ENCODE measurements at places on chromosomes 2 and 18.

GRCh38 chr2:102002228-102002627, 10.5 kb downstream of the IL1R2 start:
- no peak for DNase-seq

- no peak for DNase-seq
Observed at GRCh38 chr18:10062302-10063300, 148.8 kb downstream of the VAPA start.

DNA sequence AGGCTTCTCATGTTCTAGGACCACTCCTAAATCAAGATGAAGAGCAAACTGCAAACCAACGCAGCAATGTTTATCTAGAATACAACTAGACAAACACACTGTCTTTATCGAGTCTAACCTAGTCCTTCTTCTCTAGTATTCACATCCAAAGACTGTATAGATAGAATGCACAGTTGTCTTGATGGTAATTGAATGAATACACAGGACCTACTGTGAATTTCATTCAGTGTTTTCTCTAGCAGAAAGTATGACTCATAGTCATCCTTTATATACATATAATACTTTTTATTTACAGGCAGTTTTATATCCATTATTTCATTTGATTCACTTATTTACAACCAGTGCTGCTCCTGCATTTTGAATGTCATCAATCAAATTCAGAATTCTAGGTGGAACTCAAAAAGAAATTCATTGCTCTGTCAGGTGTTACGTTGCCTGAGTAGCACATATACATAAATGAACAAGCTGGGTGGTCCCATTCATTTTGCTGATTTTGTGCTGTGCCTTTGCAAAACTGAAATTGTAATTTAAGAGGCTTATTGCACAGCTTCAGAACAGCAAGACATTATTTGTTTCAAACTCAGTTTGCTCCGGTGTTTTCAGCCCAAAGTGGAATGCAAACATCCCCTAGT, 374.8 kb downstream of the EPHA4 start:
- DNase-seq, result no peak

DNA sequence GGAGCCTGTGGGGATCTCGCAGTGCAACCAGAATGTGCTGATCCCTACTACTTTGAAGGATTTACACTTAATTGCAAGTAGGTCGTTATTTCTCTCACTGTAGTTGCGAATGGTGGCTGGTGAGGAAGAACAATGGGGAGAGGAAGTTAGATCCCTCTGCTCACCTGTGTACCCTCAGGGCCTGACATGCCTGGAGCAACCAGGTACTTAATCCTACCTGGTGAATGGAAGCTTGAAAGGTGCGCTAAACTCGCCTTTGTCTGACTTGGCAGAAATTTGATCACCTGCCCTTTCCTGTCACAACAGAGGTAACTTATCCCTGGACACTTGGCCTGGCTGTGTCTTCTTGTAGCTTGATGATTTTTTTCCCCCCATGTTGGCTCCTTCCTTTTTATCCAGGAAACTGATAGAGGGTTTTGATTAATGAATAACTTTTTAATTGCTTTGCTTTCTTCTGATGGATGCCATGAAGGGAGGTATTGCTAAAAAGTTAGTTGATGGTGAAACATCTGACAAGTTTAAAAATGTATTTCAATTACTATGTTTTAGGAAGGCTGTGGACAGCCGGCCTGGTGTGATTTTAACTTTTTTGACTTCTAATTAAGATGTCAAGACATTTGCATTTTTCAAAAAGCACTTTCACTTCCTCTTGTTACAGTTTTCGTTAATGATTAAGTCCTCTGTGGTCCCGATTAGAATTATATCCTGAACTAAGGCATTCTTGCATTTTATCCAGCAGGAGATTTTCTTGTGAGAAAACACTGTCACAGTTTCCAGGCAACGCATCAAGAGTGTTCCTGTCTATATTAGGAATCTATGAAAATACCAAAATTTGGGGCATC, 9.2 kb downstream of the SGPP2 start:
- no peak for DNase-seq

GRCh38 chr2:222213049-222213448, 85.7 kb downstream of the PAX3 start:
- DNase-seq, result no peak

- no peak for DNase-seq
Observed at GRCh38 chr2:232341739-232342126, 36.8 kb upstream of the ALPP start.

DNA sequence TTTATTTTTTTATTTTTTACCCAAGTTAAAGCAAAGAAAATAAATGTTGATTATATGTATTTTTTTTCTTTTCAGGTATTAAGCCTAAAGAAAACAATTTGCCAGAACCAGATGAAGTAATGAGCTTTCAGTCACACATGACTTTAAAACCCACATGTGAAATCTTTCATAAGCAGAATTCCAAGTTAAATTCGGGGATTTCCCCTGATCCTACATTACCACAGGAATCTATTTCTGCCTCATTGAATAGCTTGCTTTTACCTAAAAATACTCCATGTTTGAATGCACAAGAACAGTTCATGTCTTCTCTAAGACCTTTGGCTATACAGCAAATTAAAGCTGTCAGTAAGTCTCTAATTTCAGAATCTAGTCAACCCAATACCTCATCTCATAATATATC, 26.6 kb downstream of the GEN1 start:
- DNase-seq, result no peak

DNA sequence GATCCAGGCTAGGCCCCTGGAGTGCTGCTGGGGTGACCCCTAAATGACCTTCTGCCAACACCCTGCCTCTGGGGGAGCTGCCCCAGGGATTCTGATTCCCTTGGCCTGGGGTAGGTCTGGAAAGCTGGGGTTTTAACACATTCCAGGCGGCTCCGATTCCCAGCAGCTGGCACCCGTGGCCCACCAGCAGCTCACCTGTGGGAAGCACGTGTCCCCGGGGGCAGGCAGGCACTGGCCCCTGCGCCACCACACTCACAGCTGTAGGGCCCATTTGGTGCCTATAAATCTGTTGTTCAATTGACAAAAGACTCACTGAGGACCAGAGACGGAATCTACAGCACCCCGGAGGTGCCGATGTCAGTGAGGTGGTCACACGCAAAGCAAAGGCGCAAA, 4.1 kb upstream of the KLHL30 start:
- DNase-seq, result no peak

GRCh38 chr2:68878753-68879152, 7.6 kb upstream of the BMP10 start:
- DNase-seq, result no peak

- DNase-seq, result peak; percentile 78
Observed at GRCh38 chr2:96142217-96143113, 2.8 kb downstream of the DUSP2 start.

DNA sequence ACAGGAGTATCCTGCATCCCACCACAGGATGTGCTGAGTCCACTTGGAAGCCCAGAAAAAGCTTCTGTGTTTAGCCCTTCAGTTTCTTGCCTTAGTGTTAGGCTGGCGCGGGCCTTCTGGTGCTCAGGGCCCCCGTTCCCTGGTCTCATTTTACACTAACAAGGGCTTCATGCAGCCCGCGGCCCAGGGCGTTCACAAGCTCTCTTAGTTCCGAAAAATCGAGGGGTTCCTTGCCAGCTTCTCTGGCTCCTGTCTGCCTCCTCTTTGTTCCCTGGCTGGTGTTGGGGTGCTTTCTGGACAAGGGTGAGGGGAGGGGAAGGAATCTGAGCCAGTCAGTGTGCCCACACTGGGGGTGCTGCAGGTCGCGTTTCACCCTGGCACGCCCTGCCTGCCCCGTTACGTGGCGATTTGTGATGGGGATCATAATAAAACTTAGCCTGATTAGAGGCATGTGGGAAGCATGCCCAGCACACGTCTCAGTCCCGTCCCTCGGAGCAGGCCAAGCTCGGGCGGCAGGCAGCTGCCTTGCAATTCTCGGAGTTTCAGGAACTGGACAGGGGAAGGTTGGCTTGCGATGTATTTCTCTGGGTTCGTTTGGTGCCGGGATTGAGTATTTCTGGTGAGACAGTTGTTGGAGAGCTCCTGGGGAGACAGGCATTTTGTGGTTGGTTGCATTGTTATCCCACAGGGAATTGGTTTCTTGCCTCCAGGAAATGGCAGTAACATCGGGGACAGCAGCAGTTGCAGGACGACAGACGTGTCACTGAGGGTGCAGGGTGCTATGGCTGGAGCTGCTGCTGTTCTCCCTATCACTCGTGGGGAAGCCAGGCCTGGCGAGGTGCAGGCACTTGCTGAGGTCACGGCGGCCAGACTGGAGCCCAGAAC, 22.9 kb downstream of the SH3BP4 start:
- DNase-seq, result no peak

GRCh38 chr2:228600265-228600664, 418.8 kb upstream of the SPHKAP start:
- DNase-seq, result no peak

Data from stimulated activated naive CD8-positive, alpha-beta T cell treated with anti-CD3 and anti-CD28 coated beads, Interleukin-15, amount 100 ng/mL, for 72 hours (primary cell).